HS-5 (cell line): ENCODE measurements at places on chromosomes 11 and 22.

DNA sequence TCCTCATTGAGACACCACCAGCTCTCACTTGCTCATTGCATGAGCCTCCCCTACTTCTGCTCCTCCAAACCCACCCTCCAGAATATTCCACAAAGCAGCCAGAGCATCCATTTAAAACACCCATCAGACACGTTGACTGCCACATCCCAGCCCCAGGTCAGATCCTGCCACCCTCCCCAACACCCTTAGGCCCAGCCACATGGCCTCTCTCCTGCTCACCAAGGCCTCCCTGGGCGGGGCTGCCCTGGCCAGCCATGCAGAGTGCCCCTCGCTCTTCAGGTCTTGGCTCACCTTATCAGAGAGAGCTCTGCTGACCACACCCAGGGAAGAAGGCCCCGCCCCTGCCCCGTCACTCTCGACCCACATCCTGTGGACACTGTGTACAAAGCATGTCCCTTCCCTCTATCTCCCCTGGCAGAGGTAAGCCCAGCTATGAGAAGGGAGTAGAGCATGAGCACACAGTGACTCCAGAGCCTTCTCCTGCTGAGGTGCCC, 106.8 kb downstream of the MICAL3 start:
- no peak for DNase-seq

- DNase-seq = peak; percentile 20
Observed at GRCh38 chr11:127843483-127844396, 743.6 kb downstream of the ETS1 start.

DNA sequence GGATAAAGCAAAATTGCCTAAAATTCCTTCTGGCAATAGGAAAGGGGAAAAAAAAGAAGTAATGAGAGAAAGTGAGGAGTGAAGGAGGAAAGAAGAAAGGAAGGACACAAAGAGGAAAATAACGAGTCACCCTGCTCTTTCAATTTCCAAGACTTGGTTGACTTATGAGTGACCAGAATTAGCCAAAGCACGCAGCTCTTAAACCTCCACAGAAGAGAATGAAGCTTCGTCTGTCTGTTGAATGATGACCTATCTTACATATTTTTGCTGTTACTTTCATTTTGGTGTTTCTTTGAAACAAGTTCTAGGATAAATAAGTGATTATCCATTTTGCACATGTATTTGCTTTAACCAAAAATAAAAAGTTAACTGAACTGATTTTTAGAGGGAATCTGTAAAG, 728 bp downstream of the MMP27 start:
- no peak for DNase-seq

DNA sequence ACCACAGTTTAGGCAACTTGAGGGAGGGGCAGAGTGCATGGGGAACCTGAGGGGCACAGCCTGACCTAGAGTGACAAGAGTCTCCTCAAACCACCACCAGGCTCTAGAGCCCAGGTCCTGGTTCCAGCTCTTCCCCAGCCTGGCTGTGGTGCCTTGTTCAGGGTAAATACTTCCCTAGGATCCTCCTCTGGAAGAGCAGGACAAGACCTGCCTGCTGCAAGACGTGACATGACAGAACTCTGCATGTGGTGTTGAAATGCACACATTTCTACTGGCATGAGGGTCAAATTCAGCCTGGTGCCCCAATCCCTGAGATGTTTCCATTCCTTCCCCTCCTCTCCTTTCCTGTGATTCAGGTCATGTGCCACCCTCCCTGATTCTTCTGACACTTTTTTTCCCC, 3.3 kb downstream of the SEC14L2 start:
- DNase-seq = no peak

DNA sequence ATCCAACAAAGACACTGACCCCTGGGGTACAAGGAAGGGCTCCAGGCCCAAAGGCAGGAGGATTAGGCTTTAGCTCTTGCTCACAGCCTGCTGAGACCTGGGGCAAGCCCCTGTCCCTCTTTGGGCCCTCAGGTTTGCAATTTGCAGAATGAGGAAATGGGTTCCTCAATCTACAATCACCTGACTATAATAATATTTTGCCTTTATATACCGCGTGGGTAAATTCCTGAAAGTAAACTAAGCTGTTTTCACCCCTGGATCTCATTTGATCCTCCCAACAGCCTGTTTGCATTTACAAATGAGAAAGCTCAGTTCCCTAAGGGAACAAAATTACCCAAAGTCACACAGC, 797 bp downstream of the STARD10 start:
- DNase-seq = no peak

GRCh38 chr11:22491555-22492225, 133.9 kb downstream of the FANCF start:
- DNase-seq = peak; percentile 81

DNA sequence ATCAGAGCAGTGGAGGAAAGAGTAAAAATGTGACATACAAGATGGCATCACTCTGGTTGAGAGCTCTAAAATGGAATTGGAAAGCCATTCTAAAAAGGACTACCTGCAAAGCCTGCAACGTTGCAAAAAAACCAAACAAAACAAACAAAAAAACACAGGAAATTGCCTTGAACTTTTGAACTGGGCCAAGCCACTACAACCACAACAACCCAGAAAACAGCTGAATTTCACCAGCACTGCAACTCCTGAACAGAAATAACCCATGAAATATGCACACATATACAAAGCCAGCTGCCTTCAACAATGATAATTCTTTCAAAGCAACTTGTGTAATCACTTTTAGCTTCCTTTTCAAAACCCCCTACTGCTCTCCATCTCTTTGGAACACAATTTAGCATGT, 326.6 kb upstream of the LRRC4C start:
- no peak for DNase-seq
